ENCODE measurements at places on chromosomes 6 and 20.

GRCh38 chr6:124430740-124431318 lies 531.4 kb upstream of the RNF217 start:
- no peak for DNase-seq

- DNase-seq = no peak
Observed at GRCh38 chr6:135291288-135292076, 110.4 kb downstream of the MYB start.

- no peak for DNase-seq
Observed at GRCh38 chr6:39850736-39851297, 58.6 kb downstream of the DAAM2 start.

GRCh38 chr20:52668626-52669025 lies 303.5 kb upstream of the TSHZ2 start:
- DNase-seq = no peak

- no peak for DNase-seq
Observed at GRCh38 chr6:107353773-107354382, 105.5 kb downstream of the PDSS2 start.

DNA sequence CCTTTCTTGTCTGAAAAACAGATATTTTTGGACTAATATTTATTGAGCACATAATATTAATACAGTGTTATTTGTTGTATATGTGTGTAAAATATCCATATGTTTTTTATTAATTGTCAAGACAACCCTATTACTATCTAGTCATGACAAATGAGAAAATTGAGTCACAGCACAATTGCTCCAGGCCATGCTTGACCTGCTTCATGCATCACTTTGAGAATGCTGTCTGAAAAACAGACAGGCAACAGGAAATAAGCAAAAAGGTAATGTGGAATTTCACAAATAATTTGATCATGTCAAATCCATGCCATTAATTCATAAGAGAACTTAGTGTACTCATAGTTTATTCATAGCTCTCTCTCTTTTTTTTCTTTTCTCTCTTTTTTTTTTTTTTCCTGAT lies 246.5 kb downstream of the RIMS1 start:
- DNase-seq = no peak

GRCh38 chr6:56037601-56038000 lies 162.2 kb upstream of the BMP5 start:
- DNase-seq = no peak

DNA sequence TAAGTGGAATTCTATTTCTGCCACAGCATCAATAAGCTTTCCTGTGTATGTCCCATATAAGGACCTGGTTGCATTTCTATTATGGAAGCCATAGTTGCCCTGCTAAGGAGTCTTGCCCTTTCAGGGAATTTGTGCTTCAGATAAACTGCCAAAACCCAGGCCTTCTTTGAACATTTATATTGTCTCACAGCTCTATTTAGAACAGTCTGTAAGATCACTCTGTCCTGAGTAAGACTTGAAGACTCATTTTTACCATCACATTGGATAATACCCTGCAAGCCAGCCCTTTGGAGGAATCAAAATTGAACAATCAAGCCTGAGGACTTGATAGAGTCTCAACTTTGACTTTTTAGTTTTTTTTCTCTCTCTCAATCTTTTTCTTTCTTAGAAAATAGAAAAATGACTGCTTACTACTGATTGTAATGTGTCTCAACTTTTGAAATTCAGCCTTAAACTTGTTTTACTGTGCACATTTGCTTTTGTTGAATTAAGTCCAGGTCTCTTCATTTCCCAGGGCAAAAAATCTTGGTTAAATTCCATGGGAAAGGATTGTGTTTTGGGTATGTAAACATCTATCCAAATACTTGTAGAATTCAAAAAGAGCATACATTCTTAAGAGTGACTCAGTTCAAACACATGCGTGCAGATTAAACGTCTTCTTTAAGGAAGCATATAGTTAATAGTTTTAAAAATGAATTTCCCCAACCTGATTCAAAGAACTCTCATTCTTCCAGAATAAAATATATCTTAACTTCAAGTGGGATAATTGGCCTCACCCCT lies 91.2 kb downstream of the PLCB1 start:
- no peak for DNase-seq

- DNase-seq = no peak
Observed at GRCh38 chr6:143183666-143184065, 123.0 kb downstream of the AIG1 start.

DNA sequence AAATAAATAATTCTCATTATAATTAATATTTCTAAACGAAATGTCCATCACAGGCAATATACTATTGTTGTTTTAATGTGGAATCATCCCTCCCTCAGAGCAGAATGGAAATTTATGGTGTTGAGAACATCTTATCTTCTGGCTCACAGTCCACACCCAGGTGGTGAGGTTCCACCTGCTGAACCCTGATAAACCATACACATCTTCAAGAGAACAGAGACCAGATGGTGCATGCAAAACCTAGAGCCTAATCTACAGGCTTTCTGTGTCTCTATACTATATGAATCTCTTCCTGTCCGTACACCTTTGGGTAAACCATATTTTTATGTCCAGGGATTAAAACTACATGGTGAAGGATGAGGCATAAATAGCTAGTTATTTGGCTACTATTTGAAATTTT lies 52.3 kb upstream of the UFL1 start:
- DNase-seq = no peak

DNA sequence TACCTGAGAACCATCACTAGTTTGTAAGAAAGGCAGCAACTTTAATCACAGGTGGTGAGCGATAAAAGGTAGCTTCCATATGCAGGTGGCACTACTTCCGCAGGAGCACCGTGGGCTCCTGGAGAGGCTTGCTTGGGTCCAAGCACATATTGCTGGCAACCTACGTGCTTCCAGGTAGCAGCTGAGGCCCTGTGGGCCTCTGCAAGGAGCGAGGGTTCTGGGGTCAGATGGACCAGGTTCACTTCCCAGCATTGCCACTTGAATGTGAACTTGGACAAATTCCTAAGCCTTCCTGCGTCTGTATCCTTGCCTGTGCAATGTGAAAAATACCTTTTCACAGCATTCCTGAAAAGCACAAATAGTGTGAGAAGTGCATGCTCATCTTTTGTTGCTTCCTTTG lies 31.0 kb downstream of the TXNDC5 start:
- no peak for DNase-seq

DNA sequence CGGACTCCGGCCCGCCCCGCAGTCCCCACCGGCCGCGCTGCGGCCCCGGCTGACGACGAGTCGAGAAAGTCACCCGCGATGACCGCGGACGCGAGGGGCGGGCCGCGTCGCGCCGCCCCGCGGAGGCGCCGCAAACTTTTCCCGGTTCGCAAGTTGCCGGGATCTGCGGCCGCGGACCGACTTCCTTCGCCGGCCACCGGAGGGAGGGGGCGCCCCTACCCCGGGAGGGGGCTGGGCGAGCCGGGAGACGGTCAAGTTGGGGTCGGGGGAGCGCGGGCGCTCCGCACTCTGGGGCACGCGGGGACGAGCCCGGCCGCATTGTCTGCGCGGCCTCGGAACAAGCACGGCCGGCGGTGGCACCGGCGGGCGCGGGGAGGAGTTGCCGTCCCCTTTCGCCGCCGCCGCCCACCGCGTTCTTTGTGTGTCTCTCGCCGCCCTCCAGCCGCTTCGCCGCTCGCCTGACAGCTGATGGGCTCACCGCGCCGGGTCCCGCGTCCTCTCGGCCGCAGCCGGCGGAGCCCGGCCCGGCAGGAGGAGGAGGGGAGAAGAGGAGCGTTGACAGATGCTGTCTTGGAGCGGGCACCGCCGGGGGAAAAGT lies 131.6 kb downstream of the OGFRL1 start:
- peak; percentile 16 for DNase-seq

DNA sequence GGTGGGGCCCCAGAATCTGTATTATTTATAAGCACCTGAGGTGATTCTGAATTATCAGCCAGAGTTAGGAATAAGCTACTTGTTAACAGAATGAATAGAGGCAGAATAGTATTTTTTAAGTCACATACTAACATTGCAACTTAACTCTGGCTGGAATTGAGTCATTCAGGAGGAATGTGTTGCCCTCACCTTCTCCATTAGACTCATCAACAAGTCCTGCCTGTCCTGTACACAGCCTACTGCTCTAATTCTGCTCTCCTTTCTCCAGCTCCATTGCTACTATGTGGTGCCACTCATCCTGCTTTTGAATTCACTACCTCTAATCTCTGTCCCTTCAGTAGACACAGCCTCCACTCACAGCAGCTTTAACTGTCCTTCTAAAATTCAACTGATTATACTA lies 669.4 kb downstream of the DHX35 start:
- no peak for DNase-seq

- no peak for DNase-seq
Observed at GRCh38 chr6:38127284-38127683, 307.8 kb downstream of the ZFAND3 start.

DNA sequence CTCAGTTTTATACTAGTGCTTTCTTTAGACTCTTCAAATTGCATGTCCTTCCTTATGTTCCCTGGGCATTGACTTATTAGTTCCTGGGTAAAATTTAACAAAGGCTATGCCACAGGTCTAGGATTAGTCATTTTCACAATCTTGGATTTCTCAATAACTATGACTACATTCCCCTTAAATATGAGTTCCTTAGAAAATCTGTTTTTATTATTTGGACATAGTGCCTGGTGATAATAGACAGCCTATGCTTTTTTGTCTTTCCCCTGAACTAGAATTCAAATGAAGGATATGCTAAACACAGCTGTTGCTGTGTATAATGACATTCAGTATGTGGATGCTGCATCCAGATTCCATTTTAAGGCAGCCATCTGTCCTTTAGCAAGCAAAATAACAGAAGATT lies 1252.8 kb upstream of the GJE1 start:
- DNase-seq = no peak

GRCh38 chr20:48725555-48725991 lies 102.2 kb downstream of the PREX1 start:
- DNase-seq = no peak

- no peak for DNase-seq
Observed at GRCh38 chr6:69732045-69732444, 64.8 kb downstream of the LMBRD1 start.

- DNase-seq = no peak
Observed at GRCh38 chr6:67231092-67231491, 1404.0 kb upstream of the ADGRB3 start.

GRCh38 chr20:52402950-52403349 lies 211.4 kb upstream of the ZFP64 start:
- no peak for DNase-seq

DNA sequence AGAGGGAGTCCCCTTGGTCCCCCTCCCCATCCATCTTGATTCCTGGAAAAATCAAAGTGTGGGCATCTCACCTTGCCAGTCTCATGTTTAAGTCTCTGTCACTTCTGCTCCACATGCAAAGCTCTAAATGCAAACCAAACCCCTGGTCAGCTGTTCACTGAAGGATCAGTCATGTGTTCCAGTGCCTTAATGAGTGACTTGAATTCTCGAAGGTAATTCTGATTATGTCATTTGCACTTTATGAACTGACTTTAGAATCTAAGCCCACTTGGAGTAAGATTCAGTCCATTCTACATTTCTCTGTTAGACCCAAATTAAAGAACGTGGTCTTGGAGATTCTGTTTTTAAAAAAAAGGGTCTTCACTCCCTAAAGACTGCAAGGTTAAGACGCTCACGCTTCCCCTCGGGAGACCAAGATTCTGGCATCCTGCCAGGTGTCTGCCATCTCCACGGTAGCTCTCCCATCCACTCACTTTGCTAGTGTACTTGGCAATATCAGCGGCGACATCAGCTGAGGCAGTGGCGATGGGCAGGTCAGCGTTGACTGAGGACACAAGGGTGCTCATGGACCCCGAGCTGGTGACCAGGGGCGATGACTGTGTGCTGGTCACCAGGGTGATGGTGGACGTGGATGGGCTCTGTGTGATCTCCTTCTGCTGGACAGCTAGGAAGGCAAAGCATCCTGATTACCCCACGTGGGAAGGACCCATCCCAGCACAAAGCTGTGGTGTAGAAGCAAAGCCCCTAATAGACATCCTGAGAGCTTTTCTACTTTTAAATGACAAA lies 120.5 kb downstream of the ZMYND8 start:
- no peak for DNase-seq

- DNase-seq = no peak
Observed at GRCh38 chr6:148780918-148781436, 34.1 kb downstream of the UST start.

DNA sequence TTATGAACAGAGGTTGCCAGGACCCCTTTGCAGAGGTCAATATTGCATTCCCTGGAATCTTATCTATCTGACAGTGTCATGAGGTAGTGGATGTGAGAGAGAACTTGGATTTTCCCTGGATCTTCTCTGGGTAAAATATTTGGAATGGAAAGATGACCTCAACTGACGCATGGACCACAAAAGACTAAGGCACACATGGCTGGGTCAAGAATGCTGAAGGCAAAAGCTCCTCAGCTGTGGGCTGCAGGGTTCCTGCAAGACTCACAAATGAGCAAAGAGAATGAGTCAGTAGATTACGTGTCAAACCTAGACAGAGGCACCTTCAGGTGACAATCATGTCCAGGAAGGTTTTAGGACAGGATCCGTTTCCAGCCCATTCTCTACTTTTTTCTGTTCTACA lies 484.0 kb downstream of the C6orf118 start:
- no peak for DNase-seq

- no peak for DNase-seq
Observed at GRCh38 chr20:63611646-63612045, 15.3 kb downstream of the GMEB2 start.

GRCh38 chr20:11054266-11054993 lies 380.6 kb upstream of the JAG1 start:
- DNase-seq = no peak

Measured in HuH-7.5 (cell line).